A549 (cell line): ENCODE measurements at places on chromosomes 7 and 10.
A peak's percentile ranks its signal among the peaks of the same experiment; 100 is the strongest.

DNA sequence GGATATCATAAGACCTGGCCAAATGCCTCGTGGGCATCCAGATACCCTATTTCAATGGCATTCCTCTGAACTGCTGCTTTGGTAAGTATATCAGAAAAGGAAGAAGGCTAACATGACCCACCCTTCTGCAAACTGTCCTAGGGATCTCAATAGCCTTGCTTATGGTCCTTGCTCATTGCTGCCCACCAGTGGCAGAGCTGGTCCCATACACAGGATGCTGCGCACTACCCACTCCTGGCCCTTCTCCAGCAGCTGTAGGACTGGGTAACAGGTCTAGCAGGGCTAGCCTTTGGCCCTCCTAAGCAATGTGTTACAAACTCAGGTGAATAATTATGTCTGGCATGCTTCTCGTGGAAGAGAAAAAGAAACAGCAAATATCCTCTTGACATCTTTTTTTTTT lies 72.5 kb downstream of the C10orf90 start:
- peak; percentile 63 for DNase-seq

DNA sequence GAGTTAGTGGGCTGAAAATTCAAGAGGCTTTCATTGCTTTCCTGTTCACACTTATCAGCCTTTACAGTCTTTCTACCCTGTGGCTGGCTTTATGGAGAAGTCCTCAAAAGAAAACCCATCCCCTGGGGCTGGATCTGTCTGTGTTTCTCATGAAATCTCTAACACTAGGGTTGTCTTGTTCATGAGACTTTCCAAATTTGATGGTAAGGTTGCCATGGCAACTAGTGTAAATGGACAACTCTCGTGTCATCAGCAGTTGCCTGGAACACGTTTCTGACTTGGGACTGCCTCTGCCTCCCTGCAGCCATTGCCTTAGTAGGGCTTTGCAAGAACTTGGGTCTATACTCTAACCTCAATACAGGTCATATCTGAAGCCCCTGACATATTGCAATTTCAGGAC lies 35.8 kb upstream of the PLPP4 start:
- DNase-seq = no peak

DNA sequence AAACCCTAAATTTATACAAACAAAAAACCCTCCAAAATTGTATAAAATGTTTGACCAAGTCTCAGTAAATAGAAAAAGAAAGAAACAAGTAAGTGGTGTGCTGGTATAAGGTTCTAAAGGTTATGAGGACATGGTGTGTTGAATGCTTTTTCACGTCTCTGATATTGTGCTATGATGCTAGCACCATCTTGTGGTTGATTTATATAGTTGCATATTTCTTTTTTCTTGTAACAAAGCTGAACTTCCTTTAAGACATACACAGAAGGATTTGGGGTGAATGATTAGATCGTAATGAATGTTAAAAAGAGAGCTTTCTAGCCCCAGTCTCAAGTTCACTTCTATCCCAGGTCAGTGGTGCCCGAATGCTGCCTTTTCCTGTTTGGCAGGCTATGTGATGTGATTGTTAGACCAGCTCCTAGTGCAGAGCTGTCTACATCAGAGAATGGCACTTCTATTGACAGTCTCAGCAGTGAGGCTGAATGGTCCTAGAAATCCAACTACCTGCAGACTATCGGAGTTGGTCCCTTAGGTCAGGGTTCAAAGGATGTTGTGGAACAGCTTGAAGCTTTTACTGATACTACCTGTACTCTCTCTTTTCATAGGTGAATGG lies 25.0 kb downstream of the VTI1A start:
- peak; percentile 55 for DNase-seq

GRCh38 chr10:131436458-131436857 lies 124.9 kb upstream of the TCERG1L start:
- DNase-seq = no peak

DNA sequence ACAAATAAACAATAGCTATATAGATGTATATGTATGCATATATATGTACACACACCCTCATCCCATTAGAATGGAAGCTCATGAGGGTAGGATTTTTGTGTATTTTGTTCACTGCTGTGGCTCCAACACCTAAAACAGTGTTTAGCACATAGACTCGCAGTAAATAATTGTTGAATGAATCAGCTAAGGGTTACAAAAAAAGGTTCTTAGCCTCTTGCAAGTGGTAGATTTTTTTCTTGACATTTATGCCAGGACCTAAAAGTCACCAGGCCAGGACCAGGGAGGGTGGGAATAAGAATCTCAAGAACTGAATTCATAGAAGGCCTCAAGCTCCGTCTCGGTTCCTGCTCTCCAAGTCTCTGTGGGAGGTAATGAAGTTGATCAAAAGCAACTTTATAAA lies 82.5 kb upstream of the CAPZA2 start:
- no peak for DNase-seq

GRCh38 chr7:114095885-114096284 lies 177.1 kb upstream of the PPP1R3A start:
- no peak for DNase-seq
